Smooth muscle cell of trachea (primary cell): ENCODE measurements at places on chromosomes 11 and 22. TPM values are rescaled to one million over a fixed set of nuclear protein-coding genes. Genes with fewer than 3 reads are reported as not detected.

The TMEM151A gene
- total RNA-seq: 0.66 TPM in 1 of 2 replicates, not detected in the other

The GDPD4 gene
- total RNA-seq: 0.17 TPM in 1 of 2 replicates, not detected in the other

The ARL14EP gene
- 26.3 and 29.8 TPM in 2 replicates for total RNA-seq

The CBLIF gene
- not detected in 2 replicates for total RNA-seq

The NPAS4 gene
- 0.29 TPM in 1 of 2 replicates, not detected in the other for total RNA-seq
